ENCODE measurements at places on chromosomes 6 and 20.

GRCh38 chr20:40930561-40930960 lies 98.1 kb upstream of the TOP1 start:
- no peak for DNase-seq

DNA sequence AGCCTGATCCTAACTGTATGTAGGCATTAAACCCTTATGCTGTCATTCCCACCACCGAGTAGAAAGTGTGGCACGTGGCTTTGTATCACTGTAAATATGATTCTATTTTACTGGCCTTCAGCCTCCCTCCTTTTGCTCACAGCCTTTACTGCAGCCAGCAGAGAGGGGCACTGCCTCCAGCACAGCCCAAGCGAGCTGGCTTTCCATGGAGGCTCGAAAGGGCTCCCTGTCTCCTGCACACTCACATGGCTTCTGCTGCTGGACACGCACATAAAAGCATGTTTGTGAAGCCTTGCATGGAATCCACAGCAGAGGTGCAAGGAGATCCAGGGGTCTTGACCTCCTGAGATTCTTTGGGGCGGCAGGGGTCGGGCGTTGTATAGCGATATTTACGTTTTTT lies 51.3 kb downstream of the RNASET2 start:
- DNase-seq = no peak

DNA sequence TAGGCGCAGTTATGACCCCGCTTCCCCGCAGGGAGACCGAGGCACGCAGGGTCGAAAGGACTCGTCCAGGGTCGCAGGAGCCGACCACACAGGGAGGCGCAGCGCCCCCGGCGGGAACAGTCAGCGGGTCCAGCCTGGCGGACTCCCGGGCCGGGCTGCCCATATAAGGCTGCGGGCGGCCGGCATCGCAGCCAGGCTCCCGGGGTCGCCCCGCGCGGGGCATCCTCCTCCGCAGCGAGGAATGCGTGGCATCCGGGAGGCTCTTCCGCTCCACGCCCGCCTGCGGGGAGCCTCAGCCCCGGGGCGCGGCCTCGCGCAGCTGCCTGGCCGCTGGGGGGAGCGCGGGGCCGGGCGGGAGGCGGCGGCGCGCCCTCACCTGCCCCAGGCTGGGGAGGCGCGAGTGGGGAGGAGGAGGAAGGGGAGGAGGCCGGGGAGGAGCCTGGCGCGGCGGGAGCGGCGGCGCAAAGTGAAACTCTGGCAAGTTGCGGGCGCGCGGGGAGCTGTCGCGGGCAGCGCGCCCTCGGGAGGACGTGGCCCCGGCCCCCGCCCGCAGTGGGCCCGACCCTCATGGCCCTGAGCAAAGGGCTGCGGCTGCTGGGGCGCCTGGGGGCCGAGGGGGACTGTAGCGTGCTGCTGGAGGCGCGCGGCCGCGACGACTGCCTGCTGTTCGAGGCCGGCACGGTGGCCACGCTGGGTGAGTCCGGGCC lies at the start of gene SYNJ2:
Gene SYNJ2, plus strand, starts transcription at position 469 of the 707 bp plus-strand sequence. Its CDS starts 99 bp downstream, at position 568.
- DNase-seq = peak; percentile 48

- DNase-seq = no peak
Observed at GRCh38 chr20:37356387-37356786, 10.4 kb downstream of the SRC start.

DNA sequence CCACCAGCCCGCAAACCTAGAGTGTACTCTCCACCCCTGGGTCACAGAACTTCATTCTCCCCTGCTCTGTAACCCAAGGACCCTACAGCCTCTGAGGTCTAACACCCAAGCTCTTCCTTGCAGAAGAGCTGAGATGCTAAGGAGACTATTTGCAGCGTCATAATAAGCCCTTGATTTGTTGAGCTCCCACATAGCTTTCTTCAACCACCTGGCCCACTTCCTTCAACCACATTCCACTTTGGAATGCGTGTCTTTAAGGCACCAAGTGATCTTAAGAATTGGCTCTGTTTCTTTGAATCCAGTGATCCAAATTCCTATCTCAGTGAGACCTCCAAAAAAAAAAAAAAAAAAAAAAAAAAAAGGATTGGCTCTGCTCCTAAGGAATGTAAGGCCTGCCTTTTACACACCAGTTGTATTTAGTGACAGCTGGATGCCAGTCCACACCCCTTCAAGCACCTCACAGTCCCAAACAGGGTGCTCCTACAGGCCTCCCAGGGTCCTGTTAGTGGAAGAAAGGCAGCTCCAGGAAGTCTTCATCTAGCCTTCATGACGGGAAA lies 106.2 kb downstream of the UBE3D start:
- DNase-seq = no peak

GRCh38 chr6:128739112-128739511 lies 143.8 kb upstream of the LAMA2 start:
- DNase-seq = no peak

GRCh38 chr6:157657754-157658153 lies 165.3 kb upstream of the SNX9 start:
- DNase-seq = no peak

GRCh38 chr6:152300517-152300916 lies 336.6 kb downstream of the SYNE1 start:
- no peak for DNase-seq

- DNase-seq = no peak
Observed at GRCh38 chr6:44681761-44682160, 294.3 kb downstream of the CDC5L start.

GRCh38 chr6:139942331-139942730 lies 567.9 kb upstream of the CITED2 start:
- no peak for DNase-seq

GRCh38 chr6:82467338-82467737 lies 103.7 kb downstream of the TPBG start:
- DNase-seq = no peak

DNA sequence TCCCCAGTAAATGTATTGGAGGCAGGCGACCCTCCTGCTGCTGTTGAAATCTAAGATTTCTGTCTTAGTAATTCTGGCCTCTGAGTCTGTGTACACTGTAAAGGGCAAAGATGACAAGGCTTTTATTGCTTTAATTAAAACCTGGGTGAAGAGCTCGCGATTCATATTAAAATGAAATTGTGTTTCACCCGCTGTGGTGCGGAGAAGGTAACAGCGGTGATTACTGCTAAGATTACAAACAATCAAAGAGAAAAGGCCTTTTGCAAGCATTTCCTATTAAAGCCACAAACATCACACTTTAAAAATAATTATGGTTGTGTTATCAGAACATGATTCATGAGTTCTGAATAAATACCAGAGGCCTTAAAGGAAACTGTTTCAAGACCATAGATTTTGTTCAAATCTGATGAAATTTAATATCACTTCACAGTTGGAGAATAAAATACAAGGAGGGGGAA lies 69.3 kb downstream of the TOX2 start:
- no peak for DNase-seq

DNA sequence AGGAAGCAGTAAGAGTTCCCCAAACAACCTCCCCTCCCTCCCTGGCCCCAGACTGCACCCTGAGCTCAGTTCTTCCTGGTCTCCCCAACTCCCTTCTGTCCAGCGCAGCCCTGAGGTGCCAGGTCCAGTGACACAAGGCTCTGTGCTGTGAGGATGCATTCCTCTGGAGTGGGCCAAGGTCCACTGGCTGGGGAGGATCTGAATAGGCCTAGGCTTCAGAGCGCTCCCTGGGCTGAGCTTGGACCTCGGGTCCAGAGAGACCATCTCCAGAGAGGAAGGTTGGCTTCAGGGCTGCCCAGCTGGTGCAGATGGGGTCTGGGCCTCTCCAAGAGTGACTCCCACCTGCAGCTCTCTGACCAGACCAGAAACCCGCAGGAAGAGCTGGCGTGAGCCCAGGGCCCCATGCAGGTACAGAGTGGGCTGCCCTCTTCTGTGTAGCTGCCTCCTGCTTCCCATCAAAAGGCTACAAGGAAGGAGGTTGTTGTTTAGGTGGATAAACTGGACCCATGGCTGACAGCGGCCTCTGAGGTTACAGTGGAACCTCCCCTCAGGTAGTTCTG lies 52.3 kb upstream of the MLN start:
- no peak for DNase-seq

DNA sequence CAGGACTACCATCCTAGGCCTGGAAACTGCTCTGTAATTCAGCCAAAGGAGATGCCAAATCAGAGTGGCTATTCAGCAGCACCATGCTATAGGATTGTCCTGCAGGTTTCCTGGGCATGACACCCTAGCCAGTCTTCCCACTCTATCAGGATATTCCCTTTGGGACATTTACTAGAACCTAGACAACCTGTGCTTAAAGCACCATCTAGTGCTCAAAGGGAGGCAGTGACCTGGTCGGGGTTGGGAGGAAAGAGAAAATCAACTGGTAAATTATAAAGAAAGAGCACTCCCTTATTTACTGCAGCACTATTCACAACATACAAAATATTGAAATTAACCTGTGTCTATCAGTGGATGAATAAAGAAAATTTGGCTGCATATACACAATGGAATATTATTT lies 67.2 kb upstream of the SMLR1 start:
- DNase-seq = peak; percentile 40

DNA sequence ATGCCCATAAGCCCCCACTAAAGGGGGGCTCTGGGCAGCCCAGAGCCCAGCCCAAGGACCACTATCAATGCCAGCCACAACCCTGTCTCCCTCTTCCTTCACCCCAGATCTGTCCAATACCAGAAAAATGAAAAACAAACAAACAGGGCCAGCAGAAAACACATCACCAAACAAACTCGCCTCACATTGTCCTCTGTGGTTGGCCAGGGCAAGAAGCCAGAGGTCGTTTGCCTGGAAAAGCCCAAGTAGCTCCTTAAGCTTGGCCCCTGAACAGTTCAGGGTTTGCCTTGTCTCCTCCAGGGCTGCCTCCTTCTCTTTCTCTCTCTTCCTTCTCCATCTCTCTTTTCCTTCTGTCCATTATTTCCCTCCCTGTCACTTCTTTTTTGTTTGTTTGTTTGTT lies 10.1 kb upstream of the SCUBE3 start:
- DNase-seq = no peak

- DNase-seq = peak; percentile 11
Observed at GRCh38 chr6:30880698-30881252, 3.5 kb upstream of the DDR1 start.

- DNase-seq = no peak
Observed at GRCh38 chr6:30823534-30823865, 60.8 kb upstream of the DDR1 start.

GRCh38 chr20:5327356-5327755 lies 10.6 kb upstream of the PROKR2 start:
- no peak for DNase-seq

- DNase-seq = no peak
Observed at GRCh38 chr20:50608750-50609104, 82.6 kb downstream of the RIPOR3 start.

DNA sequence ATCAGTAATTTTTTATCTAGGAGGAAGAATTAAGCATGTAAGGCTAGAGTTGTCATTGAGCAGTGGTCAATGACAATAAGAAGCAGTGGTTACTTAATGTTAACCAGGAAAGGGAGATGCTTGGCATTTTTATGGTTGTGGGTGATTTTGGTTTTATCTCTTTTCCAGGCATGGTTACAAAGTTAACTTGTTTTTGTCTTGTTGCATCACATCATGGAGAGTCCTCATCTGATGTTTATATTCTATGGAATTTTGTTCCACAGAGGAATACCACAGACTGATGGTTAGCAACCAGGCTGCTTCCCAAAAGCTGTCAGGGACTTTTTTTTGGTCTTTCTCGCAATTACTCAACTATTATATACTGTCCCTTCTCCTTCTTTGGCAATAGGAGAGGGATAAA lies 32.7 kb downstream of the OPRM1 start:
- no peak for DNase-seq

- DNase-seq = no peak
Observed at GRCh38 chr6:167941822-167942221, 55.6 kb upstream of the KIF25 start.

DNA sequence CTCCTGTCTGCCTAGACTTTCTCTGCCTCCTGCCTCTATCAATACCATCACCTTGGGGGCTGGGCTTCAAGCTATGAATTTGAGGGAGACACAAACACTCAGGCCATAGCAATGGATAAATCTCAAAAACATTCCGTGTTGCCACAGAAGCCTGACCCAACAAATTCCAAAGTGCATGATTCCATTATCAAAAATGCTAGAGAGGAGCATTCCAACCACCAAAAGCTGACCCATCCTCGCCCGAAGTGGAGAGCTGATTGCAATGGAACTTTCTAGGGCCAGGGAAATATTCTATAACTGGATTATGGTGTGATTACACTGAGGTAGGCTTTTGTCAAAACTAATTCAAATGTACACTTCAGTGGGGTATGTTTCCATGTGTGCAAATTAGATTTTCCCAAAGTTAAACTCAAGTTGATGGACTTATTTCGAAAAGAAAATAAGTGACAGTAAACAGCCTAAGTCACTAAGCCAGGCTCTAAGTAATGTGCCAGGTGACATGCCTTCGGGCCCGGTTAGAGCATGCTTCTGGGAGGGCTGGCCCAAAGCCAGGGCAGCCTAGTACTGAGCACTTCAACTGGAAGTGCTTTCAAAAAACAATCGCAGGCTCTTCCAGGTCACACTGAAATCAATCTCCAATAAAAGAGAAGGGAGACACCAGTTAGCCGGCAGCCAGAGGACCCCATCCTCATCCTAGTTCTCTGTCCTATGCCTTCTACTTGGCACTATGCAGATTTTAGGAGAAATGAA lies 142.3 kb downstream of the TBXT start:
- no peak for DNase-seq

- DNase-seq = no peak
Observed at GRCh38 chr6:100300221-100300736, 164.4 kb downstream of the SIM1 start.

DNA sequence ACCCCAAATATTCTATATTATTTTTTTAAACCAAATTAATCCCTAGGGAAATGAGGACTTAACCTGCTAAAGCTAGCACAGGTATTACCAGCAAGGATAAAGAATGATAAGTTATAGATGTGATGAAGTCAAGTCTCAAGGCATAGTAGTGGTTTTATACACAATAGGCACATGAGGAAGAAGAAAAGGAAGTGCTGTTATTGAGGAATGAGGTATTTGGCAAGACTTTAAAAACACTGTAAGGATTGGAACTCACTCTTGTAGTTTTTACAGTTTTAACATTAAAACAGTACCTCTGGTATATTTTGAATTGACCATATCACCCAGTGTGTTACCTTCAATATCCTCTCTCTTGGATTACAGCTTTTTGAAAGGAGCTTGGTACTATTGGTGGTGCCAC lies 54.6 kb downstream of the PHF3 start:
- DNase-seq = no peak

GRCh38 chr20:4578375-4578774 lies 143.3 kb upstream of the PRND start:
- no peak for DNase-seq

DNA sequence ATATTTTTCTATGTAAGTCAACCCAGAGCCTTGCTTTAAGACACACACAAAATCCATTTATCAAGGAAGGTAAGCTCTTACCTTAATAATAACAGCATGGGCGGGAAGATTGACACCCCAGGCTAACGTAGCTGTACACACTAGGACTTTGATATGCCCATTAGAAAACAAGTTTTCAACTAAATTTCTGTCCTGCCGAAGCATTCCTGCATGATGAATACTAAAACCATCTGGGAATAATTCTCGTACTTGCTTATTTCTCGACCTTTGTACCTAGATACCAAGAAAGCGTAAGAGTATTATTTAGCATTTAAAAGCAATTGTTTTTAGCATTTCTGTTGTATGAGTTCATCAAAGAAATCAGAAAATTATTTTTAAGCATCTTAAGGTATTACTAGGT lies 197.5 kb upstream of the SIM1 start:
- DNase-seq = no peak

GRCh38 chr6:12012558-12013306 lies 620 bp downstream of the HIVEP1 start:
- peak; percentile 82 for DNase-seq
